Epithelial cell of proximal tubule (primary cell): ENCODE measurements at places on chromosomes 16 and 17. TPM values are rescaled to one million over a fixed set of nuclear protein-coding genes. Genes with fewer than 3 reads are reported as not detected.

GRCh38 chr17:1783271-1783670 lies 21.4 kb downstream of the SERPINF1 start:
- DNase-seq, result no peak

DNA sequence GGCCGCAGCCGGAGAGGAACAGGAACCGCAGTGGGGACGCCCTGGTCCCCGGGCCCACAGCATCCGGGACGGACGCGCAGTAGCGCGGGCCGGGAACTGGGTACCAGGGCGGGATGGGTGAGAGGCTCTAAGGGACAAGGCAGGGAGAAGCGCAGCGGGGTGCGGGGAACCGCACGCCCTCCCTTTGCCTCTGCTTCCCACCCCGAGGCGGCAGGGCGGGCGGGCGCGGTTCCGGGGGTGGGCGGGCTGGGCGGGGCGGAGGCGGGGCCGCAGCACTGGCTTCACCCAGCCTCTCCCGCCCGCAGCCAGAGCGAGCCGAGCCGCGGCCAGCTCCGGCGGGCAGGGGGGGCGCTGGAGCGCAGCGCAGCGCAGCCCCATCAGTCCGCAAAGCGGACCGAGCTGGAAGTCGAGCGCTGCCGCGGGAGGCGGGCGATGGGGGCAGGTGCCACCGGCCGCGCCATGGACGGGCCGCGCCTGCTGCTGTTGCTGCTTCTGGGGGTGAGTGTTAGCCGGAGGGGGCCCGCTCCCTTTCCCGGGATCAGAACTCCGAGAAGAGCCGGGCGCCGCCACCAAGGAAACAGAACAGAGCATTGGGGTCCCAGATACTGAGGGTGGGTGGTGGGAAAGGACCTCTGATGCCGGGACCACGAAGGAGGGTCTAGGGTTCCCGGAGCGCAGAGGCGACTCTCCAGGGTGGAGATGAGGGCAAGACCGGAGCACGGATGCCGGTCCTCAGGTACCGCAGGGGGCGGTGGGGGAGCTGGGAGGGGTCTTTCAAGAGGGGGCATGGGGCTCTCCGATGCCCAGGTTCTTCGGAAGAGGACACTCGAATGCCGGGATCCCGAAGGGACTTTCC lies at the start of gene NGFR:
NGFR (plus strand) TSS at position 308 of the 856 bp plus-strand sequence; CDS start at position 433, 125 bp downstream.
- DNase-seq, result no peak

GRCh38 chr17:27471321-27472269 lies 15.3 kb downstream of the KSR1 start:
- peak; percentile 86 for DNase-seq

The NLRC3 gene
- total RNA-seq, result under 0.01 TPM in 1 of 2 replicates, not detected in the other

The ZNF785 gene
- 3.2 and 7.6 TPM in 2 replicates for total RNA-seq

The TMEM235 gene
- not detected in 2 replicates for total RNA-seq
